ENCODE measurements at places on chromosomes 3 and 15. TPM values are rescaled to one million over a fixed set of nuclear protein-coding genes. Genes with fewer than 3 reads are reported as not detected.

Gene GNAT1
- total RNA-seq = 0.11 TPM

DNA sequence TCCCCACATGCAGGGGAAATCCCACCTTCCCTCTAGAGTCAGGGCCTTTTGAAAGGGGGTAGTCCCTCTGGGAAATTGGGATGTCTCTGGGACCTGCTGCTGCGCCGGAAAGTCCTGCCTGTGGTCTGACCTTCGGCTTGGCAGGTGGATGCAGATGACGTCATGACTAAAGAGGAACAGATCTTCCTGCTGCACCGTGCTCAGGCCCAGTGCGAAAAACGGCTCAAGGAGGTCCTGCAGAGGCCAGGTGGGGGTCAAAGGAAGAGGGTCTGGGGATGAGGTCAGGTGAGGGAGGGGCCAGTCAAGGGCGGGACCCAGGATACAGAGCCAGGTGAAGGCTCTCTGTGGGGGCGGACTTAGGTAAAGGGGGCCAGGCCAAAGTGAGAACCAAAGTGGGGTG is 16.2 kb downstream of the PTH1R start:
- no peaks in the 10 kb centered on the region for H3K4me1 ChIP-seq
- H3K4me3 ChIP-seq = no peak overlapping the region
- H3K36me3 ChIP-seq = no peaks in the 10 kb centered on the region

GRCh38 chr15:42077689-42078088 is 16.7 kb downstream of the PLA2G4D start:
- no peak overlapping the region for H3K4me3 ChIP-seq
- DNase-seq = no peak
- H3K27ac ChIP-seq = no peak overlapping the region
- no peaks in the 10 kb centered on the region for H3K36me3 ChIP-seq
- H3K27me3 ChIP-seq = peaks cover 2% of the 10 kb centered on the region

GRCh38 chr3:94616833-94617232 is 554.0 kb downstream of the NSUN3 start:
- no peaks in the 10 kb centered on the region for H3K36me3 ChIP-seq
- no peak overlapping the region for H3K27ac ChIP-seq
- H3K4me3 ChIP-seq = no peak overlapping the region
- no peaks in the 10 kb centered on the region for H3K4me1 ChIP-seq
- H3K27me3 ChIP-seq = no peaks in the 10 kb centered on the region

GRCh38 chr3:148651549-148651948 is 46.2 kb upstream of the AGTR1 start:
- no peaks in the 10 kb centered on the region for H3K4me1 ChIP-seq
- H3K27ac ChIP-seq = no peak overlapping the region
- no peaks in the 10 kb centered on the region for H3K27me3 ChIP-seq
- H3K4me3 ChIP-seq = no peak overlapping the region

DNA sequence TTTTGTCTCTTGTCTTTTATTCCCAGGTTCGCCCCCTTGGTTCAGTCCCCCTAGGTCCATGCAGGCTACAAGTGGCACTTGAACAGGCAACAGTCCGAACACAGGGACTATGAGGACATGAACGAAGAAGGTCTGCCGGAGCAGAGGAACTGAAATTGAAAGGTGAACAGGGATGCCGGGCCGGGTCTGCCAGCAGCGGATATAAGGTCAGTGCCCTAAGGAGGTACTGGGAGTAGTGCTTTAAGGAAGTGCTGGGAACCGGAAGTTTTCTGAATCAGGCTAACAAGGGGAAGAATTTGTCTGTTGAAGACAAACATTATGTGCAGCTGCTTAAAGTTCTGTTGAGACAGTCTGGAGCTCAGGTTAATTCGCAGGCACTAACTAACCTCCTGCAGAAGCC is 46.8 kb downstream of the LSM3 start:
- peaks cover 13% of the 10 kb centered on the region for H3K27me3 ChIP-seq
- H3K27ac ChIP-seq = no peak overlapping the region
- no peak for DNase-seq

- no peak overlapping the region for H3K4me3 ChIP-seq
- H3K27me3 ChIP-seq = peaks cover 6% of the 10 kb centered on the region
- no peaks in the 10 kb centered on the region for H3K36me3 ChIP-seq
- H3K4me1 ChIP-seq = peaks cover 5% of the 10 kb centered on the region
- H3K27ac ChIP-seq = no peak overlapping the region
- no peak for DNase-seq
Observed at GRCh38 chr3:192957441-192958021, 39.9 kb upstream of the MB21D2 start.

DNA sequence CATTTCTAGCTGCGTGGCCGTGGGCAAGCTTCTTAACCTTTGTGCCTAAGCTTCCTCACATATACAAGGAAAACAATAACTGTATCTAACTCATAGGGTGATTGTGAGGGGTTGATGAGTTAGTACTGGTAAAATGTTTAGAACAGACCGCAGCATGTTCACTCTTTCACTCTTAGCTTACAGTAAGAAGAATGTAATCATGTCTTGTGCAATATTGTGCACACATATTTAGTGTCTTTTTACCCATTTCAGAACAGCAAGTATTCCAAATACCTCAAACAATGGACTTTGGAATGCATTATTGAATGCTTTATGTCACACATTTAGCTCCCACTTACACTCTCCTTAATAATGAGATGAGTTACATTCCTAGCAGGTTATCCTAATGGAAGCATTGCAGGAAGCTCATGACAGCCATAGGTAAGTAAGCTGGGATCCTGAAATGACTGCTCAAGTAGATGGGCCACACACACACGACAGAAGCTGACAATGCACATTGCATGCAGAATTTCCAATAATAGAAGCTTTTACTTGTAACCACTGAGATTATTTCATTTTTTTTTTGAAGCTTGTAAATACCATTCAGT is 468.9 kb upstream of the WNT5A start:
- DNase-seq = no peak
- no peaks in the 10 kb centered on the region for H3K36me3 ChIP-seq
- H3K27ac ChIP-seq = no peak overlapping the region

GRCh38 chr15:48645558-48646330 is at the start of gene FBN1:
Gene FBN1 (minus strand): TSS chr15:48645709. CDS start chr15:48644769, 940 bp downstream.
- H3K27me3 ChIP-seq = peaks cover 28% of the 10 kb centered on the region
- peak; percentile 40 for DNase-seq

DNA sequence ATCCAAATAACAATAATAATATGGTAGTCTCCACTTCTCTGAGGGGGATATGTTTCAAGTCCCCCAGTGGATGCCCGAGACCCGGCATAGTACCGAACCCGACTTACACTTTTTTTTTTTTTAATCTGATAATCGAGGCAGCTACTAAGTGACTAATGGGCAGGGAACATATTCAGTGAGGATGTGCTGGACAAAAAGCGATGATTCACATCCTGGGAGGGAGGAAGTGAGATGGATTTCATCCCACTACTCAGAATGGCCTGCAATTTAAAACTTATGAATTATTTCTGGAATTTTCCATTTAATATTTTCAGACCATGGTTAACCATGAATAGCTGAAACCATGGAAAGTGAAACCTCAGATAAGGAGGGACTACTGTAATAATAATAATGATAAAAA is 49.5 kb upstream of the SELENOK start:
- no peak overlapping the region for H3K4me3 ChIP-seq
- no peak overlapping the region for H3K27ac ChIP-seq
- H3K27me3 ChIP-seq = peaks cover 23% of the 10 kb centered on the region
- peaks cover 5% of the 10 kb centered on the region for H3K36me3 ChIP-seq
- H3K4me1 ChIP-seq = no peaks in the 10 kb centered on the region
- DNase-seq = no peak

GRCh38 chr3:66517241-66517640 is 16.4 kb upstream of the LRIG1 start:
- peaks cover 7% of the 10 kb centered on the region for H3K27me3 ChIP-seq
- no peak overlapping the region for H3K27ac ChIP-seq
- H3K4me1 ChIP-seq = no peaks in the 10 kb centered on the region
